ENCODE measurements at places on chromosomes 7 and 10.

GRCh38 chr7:3103614-3104398 is 60.1 kb upstream of the CARD11 start:
- no peak for DNase-seq

DNA sequence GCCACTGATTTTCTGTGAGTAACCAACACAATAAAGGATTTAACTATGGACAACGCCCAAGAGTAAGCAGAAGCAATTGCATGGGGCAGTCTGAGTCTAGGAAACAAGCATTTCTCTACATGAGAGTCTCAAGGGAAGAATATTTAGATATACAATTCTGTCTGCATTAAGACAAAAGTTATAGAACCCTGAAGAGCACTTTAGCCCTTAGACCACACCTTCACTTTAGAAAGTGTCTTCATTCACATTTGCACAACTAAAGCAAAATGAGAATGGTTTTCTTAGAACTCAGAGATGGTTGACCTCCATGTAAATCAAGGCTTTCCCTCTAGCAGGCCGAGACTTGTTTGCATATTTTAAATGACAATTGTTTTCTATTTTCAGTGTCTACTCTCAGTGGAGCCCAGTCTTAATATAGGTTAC is 25.5 kb upstream of the TRIM24 start:
- DNase-seq = no peak

GRCh38 chr7:1458683-1459511 is at the start of gene MICALL2:
Gene MICALL2 (minus strand): TSS chr7:1459470. CDS start chr7:1459326, 144 bp downstream.
- no peak for DNase-seq

- DNase-seq = no peak
Measured at GRCh38 chr7:151896486-151896885, 19.6 kb upstream of the PRKAG2 start.

DNA sequence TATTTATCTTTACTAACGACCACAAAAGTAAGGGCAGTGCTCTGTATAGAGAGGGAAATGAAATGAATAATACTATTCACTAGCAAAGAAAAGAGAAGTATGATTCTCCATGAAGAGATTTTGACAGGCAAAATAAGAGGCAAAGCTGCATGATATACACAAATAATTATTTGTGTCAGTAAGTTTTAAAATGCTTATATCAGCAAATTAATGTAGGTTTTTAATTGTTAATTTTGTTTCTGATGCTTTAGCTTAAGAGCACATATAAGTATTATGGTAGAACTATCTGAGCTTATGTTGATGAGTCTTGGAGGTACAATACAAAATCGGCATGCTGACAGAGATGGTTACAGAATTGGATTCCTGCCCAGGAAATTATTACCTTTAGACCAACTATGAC is 383.1 kb upstream of the VSTM2A start:
- DNase-seq = no peak

DNA sequence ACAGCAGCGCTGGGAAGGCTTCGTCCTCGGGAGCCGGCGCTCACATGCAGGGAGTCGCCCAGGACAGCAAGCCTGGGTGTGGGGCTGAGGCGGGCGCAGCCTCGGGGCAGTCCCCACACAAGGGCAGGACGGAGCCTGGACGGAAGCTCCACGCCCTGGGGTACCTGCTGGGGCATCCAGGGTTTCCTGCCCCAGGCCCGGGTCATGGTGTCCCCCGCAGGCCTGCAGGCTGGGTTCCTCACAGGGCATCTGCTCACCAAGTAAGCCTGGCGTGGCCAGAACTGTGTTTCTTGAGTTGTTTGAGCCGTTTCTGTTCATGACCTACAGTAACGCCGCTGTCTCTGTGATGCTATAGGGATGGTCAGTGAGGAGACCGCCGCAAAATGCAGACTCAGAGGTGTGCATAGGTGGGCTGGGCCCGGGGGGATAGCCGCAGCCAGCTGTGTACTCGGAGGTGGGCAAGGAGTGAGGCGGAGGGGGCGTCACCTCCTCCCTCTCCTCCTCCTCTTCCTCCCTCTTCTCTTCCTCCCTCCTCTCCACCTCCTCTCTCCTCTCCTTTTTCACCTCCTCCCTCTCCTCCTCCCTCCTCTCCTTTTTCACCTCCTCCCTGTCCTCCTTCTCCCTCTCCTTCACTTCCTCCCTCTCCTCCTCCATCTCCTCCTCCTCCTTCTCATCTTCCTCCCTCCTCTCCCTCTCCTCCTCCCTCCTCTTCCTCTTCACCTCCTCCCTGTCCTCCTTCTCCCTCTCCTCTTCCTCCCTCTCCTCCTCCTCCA is 438.9 kb downstream of the DNAJB6 start:
- DNase-seq = no peak

DNA sequence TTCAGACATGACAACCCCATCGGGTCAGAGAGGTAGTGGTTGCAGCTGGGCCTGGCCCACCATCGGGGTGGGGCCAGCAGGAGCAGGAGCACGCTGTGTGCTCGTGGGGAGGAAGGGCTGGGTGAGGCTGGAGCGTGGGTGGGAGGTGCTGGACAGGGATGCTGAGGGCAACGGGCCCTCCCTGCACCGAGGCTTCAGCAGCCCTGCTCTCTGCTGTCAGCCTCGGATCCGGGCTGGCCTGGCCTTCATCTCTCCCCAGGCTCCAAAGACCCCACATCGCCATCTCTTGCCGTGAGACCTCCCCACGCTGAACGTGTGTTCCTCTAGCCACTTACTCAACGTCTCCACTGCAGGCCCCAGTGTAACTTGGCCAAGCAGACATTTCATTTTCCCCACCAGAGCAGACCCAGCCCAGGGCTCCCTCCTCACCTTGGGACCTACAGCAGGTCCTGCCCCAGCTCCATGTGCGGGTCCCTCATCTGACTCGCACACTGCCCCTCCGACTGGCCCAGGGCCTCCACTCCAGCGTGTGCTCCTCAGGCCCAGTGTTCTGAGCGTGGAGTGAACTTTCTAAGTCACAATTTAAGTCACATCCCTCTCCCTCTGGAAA is 462.4 kb downstream of the DNAJB6 start:
- DNase-seq = no peak

DNA sequence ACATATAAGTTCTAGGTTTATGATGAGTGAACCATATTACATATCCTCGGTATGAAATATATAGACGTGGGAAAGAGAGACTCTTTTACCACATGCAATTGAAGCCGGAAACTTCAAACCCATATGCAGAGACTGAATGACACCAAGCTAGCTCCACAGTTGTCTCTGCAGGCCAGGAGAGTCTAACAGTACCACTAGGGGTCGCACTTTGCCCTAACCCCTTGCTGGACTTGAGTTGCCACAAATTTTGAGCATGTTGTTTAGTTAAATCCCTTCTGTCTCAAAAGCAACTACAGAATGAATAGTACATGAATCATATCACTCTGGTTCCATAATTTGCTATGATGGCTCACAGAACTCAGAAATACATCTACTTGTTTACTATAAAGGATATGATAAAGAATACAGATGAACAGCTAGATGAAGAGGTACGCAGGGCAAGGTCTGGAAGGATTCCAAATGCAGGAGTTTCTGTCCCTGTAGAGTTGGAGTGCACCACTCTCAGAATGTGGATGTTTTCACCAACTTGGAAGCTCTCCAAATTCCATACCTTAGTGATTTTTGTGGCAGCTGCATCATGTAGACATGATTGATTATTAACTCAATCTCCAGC is 112.4 kb upstream of the YAE1 start:
- DNase-seq = no peak

- peak; percentile 64 for DNase-seq
Measured at GRCh38 chr10:124647421-124648130, 96.6 kb downstream of the FAM53B start.

GRCh38 chr7:151832138-151832537 is 44.8 kb downstream of the PRKAG2 start:
- no peak for DNase-seq

DNA sequence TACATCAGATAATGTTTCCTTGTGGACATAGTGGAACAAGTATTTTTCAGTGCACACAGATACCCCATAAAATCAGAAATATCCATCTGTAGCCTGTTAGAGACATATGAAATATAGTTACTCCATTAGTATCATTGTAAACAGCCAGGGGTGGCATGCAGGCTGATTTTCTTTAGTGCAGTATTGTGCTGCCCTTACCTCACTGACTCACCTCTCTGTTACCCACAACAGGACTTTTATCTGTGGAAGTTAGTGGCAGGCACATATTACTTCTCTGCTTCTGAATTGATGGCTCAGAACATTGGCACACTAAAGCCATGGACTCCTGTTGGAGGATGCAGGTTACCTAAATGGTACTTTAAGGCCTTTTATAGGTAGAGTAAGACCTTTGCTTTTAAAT is 70.0 kb downstream of the SLC25A40 start:
- no peak for DNase-seq

DNA sequence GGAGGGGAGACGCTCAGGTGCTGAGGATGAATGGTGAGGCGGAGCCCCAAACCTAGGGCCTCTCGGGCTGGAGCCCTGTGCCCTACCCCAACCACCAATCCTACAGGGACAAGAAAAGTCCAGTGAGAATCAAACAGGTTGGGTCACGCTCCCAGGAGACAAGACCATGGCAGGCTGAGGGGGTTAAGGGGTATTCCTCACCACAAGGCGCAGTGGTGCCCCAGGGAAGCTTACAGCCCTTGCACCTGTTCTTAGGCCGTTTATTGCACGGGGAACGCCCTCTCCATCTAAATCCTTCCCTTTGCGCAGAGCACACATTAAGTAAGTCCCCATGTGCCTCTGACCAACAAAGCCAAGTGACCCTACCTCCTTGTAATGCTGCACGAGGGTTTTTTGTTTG is 3.5 kb downstream of the FZD9 start:
- no peak for DNase-seq

DNA sequence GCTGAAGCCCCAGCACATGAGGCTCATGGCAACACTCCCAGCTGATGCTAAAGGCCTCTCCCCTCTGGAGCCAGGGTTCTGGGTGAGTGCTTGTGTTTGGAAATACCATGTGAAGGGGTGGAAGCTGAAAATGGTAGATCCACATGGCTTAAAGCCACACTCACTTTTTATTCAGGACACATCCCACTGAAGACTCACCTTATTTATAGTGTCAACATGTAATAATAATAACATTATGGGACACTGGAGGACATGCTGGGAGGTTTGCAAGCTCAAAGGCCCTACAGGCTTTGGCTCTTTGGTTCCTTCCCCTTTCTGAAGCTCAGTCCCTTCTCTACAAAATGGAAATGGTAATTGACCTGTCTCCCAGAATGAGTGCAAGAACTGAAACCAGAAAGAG is 318.0 kb downstream of the GRID1 start:
- no peak for DNase-seq

GRCh38 chr7:22121702-22122474 is 176.2 kb upstream of the CDCA7L start:
- no peak for DNase-seq

DNA sequence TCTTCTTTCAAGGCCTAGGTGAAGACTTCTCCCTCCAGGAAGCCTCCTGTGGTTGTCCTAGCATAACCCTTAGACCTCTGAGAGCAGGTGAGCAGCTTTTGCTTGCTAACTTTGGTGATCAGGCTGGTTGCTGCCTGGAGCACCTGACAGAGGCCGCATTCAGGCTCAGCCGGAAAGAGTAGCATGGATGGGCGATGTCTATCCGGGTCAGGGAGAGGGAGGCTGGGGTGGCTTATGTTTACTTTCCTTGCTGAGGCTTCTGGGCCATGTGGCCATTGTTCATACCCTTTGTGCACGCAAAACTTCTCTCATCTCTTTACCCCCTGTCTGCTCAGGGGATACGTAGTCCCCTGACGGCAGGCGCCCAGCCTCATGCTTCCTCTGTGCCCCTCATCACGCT is 27.4 kb upstream of the PCBD1 start:
- no peak for DNase-seq

DNA sequence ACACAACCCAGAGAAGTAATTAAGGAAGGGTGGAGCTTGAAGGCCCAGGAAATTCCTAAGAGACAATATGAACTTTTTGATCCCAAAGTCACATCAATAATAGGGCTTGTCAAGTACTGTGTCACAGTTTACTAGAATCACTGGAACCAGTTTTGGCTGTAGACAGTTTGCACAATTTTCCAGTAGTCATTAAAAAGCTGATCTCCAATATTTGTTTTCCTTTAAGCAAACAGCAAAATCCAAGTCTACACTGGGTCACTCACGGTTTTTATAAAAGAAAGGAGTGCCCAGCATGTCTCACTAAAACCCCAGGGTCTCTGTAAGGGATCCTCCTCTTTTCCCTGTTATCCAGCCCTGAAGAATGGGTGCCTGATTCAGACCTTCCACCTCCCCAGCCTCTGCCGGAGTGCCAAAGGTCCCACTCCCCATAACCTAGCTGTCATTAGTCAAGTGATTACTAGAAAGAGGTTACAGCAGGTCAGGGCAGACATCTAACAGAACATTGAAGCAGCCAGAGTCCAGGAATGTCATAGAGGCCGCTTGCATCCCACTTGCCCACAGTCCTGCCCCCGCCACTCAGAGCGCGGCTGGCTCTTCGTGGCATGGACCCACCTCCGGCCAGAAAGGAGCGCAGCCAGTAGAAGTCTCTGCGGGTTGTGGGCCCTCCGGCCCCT is 552 bp downstream of the SLC25A16 start:
- DNase-seq = no peak

DNA sequence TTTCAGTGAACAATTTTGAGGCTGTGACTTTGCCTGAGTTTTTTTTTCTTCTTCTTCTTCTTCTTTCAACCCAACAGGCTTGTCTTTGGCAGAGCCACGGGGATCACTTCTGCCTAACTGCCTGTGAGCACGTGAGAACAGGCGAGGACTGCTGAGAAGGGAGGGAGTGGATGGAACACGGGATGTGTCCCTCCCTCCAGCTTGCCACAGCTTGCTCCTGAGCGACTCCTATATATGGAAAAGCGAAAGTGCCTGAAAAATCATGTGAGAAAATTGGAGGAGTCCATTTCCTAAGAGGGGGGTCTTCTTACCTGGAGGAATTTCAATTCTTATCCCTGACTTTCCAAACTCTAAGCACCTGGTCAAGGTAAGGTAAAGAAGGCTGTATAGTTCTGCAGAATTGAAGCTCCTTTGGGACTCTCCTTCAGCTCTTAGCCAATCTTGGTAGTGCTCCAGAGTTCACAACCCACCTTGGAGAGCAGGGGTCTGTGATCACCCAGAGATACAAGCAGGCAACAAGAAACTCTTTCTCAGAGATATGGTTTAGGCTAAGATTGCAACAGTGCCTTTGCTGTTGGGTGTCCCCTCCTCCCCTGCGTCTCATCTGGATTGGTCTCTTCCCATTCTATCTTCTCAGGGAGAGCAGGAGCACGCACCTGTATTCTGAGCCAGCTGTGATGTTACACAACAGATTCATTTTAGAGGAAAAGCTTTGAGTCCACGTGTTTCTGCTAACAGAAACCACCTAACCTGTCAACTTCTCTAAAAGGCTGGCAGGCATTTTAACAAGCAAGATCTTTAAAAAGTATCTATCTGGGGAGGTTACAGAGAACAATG is at the start of gene MAT1A:
Gene MAT1A, minus strand, starts transcription at position 208 of the 837 bp plus-strand sequence. CDS start 235 bp downstream, outside the sequence.
- no peak for DNase-seq

GRCh38 chr10:113438652-113439051 is 114.2 kb upstream of the HABP2 start:
- no peak for DNase-seq

GRCh38 chr7:38476764-38477163 is 154.4 kb downstream of the AMPH start:
- DNase-seq = no peak

- no peak for DNase-seq
Measured at GRCh38 chr10:125340903-125341302, 180.5 kb upstream of the CTBP2 start.

- DNase-seq = no peak
Measured at GRCh38 chr10:20993830-20994527, 96.9 kb upstream of the NEBL start.
